ENCODE measurements at places on chromosomes 5 and 9. TPM values are rescaled to one million over a fixed set of nuclear protein-coding genes. Genes with fewer than 3 reads are reported as not detected.

Gene PELO
- total RNA-seq = 27.4 TPM

Gene MSMP
- not detected for total RNA-seq

Gene CCDC180
- total RNA-seq = 3.6 TPM

Gene ADGRV1
- 0.24 TPM for total RNA-seq

Gene ANKRD18A
- not detected for total RNA-seq

Gene ISOC1
- total RNA-seq = 10.1 TPM

Gene ADAMTS13
- 1.8 TPM for total RNA-seq

Gene RIOK2
- 21.7 TPM for total RNA-seq

Gene EIF4E1B
- not detected for total RNA-seq

Gene IL5
- total RNA-seq = not detected

Gene TESK1
- total RNA-seq = 20.1 TPM

Gene LCN9
- not detected for total RNA-seq

Gene SLC1A3
- 136 TPM for total RNA-seq

Gene SPINK6
- total RNA-seq = not detected

Gene FIBCD1
- 5.6 TPM for total RNA-seq

Gene ALDH1B1
- 32.3 TPM for total RNA-seq

Gene MINAR2
- not detected for total RNA-seq

Gene C5orf58
- not detected for total RNA-seq

Gene BTNL3
- not detected for total RNA-seq

Gene SMC2
- total RNA-seq = 6.3 TPM

Gene CCNG1
- 324 TPM for total RNA-seq

Gene KIF4B
- total RNA-seq = under 0.01 TPM
